ENCODE measurements at places on chromosomes 1 and 21. TPM values are rescaled to one million over a fixed set of nuclear protein-coding genes. Genes with fewer than 3 reads are reported as not detected.
A peak's percentile ranks its signal among the peaks of the same experiment; 100 is the strongest.

ATP1A4 gene
- not detected for total RNA-seq

PRDM16 gene
- total RNA-seq, result not detected

CASQ2 gene
- not detected for total RNA-seq

VCAM1 gene
- 1.7 TPM for total RNA-seq

CD101 gene
- total RNA-seq, result 0.97 TPM

DYNLT4 gene
- 0.62 TPM for total RNA-seq

GPR161 gene
- 36.5 TPM for total RNA-seq

- no peak for DNase-seq
Measured at GRCh38 chr21:19489930-19490329, 1086.3 kb upstream of the TMPRSS15 start.

- DNase-seq, result no peak
Measured at GRCh38 chr1:245160741-245161400, 6.1 kb downstream of the KIF26B start.

DNA sequence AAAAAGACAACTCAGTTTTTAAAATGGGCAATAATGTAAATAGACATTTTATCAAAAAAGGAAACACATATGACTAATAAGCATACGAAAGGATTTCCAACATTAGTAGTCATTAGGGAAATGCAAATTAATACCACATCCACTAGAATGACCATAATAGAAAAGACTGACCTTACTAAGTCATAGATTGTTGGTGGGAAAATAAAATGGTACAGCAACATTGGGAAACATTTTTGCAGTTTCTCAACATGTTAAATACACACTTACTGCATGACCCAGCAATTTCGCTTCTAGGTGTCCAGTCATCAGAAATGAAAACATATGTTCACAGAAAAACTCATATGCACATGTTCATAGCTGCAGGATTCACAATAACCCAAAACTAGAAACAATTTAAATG is 29.9 kb upstream of the SLC44A3 start:
- DNase-seq, result peak; percentile 44

- DNase-seq, result no peak
Measured at GRCh38 chr1:204873176-204873575, 2.5 kb downstream of the NFASC start.

DNA sequence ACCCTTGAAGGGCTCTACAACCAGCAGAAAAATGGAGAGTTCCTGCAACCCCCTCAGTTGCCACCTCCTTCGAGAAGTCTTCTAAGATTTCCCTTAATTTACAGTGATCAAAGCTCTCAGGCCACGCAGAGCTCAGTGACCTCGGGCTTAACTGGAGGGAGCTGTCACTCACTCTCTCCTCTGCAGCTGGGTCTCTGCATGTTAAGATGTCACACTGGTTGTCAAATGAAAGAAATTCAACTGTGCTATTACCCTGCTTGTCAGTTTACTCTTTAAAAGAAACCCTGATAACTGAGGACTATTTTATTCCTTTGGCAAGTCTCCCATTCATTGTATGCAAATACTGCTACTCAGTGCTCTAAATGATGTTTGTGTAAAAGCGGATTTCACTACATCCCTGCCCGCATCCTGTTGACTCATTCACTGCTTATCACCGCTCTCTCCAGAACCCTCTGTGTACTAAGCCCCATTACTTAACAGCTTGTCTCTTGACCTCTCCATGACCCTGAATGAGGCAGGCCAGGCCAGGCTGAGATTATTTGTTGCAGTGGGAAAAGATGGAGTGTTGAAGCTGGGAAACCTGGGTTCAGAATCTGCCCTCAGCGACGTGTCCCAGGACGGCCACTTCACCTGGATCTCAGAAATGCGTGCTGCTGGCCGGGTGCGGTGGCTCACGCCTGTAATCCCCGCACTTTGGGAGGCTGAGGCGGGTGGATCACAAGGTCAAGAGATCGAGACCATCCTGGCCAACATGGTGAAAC is 13.7 kb downstream of the DHRS3 start:
- DNase-seq, result peak; percentile 99

- no peak for DNase-seq
Measured at GRCh38 chr1:2880086-2880485, 78.6 kb upstream of the TTC34 start.

DNA sequence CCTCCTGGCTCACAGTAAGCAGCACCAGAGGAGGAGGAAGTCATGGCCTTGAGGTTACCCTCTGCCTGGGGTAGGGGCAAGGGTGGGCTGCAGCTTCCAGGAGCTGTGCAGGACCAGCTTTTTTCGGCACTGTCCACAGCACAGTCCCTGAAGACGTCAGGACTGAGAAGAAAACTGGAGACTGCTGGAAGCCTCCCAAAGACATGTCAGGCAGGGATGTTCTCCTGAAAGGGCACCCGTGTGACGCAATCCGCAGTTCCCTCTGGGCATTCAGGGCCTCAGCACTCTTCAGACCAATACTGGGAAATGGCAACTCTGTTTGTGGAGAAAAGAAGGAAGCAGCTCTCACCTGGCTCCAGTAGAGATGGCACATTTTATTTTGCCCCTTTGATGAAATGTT is 64.8 kb upstream of the TENT5C start:
- no peak for DNase-seq

DNA sequence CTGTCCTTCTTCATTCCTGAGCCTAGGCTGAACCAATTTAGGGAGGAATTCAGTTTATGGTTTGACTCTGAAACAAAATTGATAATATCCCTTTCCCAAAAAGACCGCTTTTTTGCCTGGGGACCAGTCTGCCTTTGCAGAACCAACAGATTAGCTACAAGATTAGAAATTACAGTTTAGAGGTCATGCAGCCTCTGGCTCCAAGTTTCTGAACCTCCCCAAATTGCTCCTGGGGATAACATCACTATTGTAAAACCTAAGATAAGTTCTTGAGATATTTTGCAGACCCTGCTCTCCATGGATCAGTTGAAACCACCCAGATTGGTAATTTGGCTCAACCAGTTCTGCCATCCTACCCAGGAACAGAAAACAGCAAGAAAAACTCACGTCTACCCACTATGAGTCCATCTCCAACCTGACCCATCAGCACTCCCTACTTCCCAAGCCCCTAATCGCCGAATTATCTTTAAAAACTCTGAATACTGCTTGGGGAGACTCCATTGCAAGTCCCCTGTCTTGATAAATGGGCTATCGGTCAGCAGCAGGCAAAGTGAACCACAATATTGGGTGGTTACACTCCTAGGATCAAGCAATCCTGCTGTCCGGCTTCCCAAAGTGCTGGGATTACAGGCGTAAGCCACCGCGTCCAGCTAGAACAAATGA is 605 bp upstream of the RABGGTB start:
- DNase-seq, result no peak

GRCh38 chr1:178877896-178878295 is 7.0 kb upstream of the ANGPTL1 start:
- no peak for DNase-seq

GRCh38 chr1:74857676-74858075 is 124.7 kb downstream of the TYW3 start:
- no peak for DNase-seq

DNA sequence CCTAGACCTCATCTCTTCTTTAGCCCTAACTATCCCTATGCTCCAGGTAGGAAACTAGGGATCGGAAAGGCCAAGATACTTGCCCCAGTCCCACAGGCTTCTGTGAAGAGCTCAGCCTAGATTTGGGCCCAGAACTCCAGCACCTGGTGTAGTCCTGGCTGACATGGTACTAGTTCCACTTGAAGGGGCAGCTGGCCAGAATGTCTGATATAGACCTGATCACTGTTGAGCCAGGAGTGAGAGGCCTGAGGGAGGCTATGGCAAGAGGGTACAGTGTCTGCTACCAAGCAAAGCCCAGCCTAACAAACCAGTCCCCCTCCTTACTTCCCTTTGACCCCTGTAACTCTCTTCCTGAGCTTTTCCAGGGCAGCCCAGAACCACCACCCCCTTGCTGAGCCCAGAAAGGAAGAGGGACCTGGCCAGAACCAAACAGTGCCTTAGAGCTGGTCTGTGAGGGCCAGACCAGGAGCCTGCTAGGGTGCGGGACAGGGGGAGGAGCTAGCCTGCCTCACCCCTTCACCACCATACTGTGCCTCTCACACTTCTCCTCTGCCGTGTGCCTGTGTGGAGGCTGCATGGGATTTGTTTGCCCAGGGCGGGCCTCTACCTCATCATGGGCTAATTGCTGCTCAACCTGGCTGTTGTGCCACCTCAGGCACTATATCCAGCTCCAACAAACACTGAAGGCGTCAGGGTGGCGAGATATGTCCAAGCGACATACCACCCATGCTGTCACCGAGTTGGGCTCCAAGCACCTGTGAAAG is 10.9 kb downstream of the POMGNT1 start:
- DNase-seq, result no peak

DNA sequence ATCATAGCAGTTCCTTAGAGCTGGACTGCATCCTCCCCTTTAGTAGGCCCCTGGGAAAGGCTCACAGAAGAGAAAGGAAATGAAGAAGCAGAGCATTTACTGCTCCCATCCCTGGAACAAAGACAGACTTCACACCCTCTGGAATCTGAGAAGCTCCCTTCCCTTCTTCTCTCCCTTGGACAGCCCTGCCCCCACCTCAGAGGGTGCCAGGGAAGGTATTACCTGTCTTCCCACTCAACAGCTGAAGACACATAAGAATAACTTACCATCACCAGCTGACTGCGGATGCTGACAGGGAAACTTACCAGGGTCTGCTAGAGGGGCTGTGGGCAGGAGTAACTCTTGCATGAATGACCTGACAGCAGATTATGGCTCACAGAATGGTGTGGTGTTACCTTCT is 14.1 kb upstream of the FAAH start:
- no peak for DNase-seq

DNA sequence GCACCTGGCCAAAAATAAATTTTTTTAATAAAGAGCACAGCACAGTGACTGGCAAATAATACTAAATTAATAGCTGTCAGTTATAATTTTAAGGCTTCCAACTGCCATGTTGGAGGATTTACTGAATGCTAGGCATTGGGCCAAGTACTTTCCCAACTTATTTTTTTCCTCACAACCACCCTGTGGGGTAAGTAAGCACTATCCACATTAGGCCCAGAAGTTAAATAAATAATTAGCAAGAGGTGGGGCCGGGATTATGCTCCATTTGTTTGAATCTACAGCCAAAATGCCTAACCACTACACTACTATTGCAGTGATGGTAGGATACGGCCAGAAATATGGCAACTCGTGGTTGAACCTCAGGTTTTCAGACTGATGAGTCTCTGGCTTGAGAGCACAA is 4.6 kb upstream of the TRNAU1AP start:
- no peak for DNase-seq

GRCh38 chr1:210394281-210394821 is 65.6 kb downstream of the HHAT start:
- DNase-seq, result no peak

- peak; percentile 54 for DNase-seq
Measured at GRCh38 chr1:208233546-208233945, 10.6 kb downstream of the PLXNA2 start.

- peak; percentile 30 for DNase-seq
Measured at GRCh38 chr1:163535807-163536206, 214.1 kb downstream of the NUF2 start.

GRCh38 chr1:97277891-97278654 is 556.5 kb downstream of the PTBP2 start:
- peak; percentile 79 for DNase-seq

DNA sequence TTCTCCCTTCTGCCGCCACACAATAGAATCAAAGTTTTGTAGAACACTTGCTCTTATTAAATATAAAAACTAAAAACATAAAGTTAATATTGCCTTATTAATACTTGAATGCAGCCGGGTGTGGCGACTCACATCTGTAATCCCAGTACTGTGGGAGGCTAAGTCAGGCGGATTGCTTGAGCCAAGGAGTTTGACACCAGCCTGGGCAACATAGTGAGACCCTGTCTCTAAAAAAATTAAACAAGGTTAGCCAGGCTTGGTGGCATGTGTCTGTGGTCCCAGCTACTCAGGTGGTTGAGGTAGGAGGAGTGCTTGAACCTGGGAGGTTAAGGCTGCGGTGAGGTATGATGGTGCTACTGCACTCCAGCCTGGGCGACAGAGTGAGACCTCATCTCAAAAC is 13.2 kb upstream of the HHAT start:
- DNase-seq, result no peak

GRCh38 chr1:15197591-15198447 is 44.3 kb downstream of the TMEM51 start:
- no peak for DNase-seq

- DNase-seq, result no peak
Measured at GRCh38 chr1:192973988-192974387, 85.2 kb downstream of the UCHL5 start.

DNA sequence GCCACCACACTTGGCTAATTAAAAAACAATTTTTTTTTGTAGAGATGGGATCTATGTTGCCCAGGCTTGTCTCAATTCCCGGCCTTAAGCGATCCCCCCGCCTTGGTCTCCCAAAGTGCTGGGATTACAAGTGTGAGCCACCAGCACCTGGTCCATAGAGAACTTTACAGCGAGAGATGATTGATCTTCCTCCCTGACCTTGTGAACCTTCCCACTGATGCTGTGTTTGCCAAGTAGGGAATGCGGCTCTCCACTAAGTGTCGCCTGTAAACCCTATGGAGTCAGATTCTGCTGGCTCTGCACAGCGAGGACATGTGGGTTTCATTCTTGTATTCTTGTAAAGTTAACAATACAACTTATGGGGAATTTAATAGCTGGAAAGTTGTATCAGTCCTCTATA is 81.3 kb upstream of the LYST start:
- no peak for DNase-seq

Measured in endothelial cell of umbilical vein (primary cell).